ENCODE measurements at places on chromosomes 7 and 10.

GRCh38 chr7:129252128-129252527 lies 27.3 kb downstream of the AHCYL2 start:
- DNase-seq = no peak

- no peak for DNase-seq
Observed at GRCh38 chr7:77982926-77983550, 184.5 kb downstream of the PHTF2 start.

- DNase-seq = no peak
Observed at GRCh38 chr10:35140126-35140525, 13.5 kb downstream of the CREM start.

GRCh38 chr10:88070080-88070880 lies 206.9 kb downstream of the PTEN start:
- DNase-seq = no peak

- no peak for DNase-seq
Observed at GRCh38 chr7:69951458-69951857, 353.2 kb downstream of the AUTS2 start.

- DNase-seq = no peak
Observed at GRCh38 chr7:112529521-112529920, 48.7 kb downstream of the LSMEM1 start.
